SJCRH30 (cell line): ENCODE measurements at places on chromosomes 11 and 22. TPM values are rescaled to one million over a fixed set of nuclear protein-coding genes. Genes with fewer than 3 reads are reported as not detected.

SLCO2B1 gene
- 0.20 and 0.73 TPM in 2 replicates for total RNA-seq

KDM4E gene
- not detected in 2 replicates for total RNA-seq

- DNase-seq: no peak
- H3K4me3 ChIP-seq: no peak overlapping the region
- H3K27me3 ChIP-seq: no peaks in the 10 kb centered on the region
- H3K4me1 ChIP-seq: no peaks in the 10 kb centered on the region
- no peak overlapping the region for H3K27ac ChIP-seq
Measured at GRCh38 chr11:24709928-24710565, 213.2 kb downstream of the LUZP2 start.

SLC1A2 gene
- total RNA-seq: not detected in 2 replicates

GRCh38 chr11:65288706-65289536 is 25.7 kb upstream of the CDC42EP2 start:
- H3K4me1 ChIP-seq: peaks cover 55% of the 10 kb centered on the region
- no peaks in the 10 kb centered on the region for H3K27me3 ChIP-seq
- no peak overlapping the region for H3K4me3 ChIP-seq
- peak; percentile 91 for DNase-seq

PIK3C2A gene
- 61.0 and 64.3 TPM in 2 replicates for total RNA-seq

DNA sequence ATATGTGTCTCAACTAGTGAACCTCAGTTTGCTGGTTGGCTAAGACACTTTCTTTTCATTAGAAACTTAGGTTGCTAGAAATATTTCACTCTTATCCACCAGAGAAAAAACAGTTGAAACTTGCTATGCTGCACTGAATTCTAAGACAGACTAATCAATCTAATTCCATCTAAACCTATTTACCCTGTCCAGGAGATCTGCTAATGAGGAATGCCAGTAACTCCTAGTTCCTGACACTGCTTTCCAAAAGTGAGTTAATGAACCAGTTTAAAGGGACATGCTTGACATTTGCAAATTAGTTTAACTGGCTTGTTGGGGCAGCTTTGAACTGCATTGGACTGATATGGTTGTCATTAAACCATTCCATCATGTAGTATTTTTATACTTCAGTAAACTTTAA is 258.5 kb downstream of the CNTN5 start:
- no peak overlapping the region for H3K27ac ChIP-seq
- H3K4me1 ChIP-seq: no peaks in the 10 kb centered on the region
- no peaks in the 10 kb centered on the region for H3K27me3 ChIP-seq
- DNase-seq: no peak
- H3K36me3 ChIP-seq: no peaks in the 10 kb centered on the region

- peaks cover 60% of the 10 kb centered on the region for H3K36me3 ChIP-seq
- H3K27ac ChIP-seq: no peak overlapping the region
- no peaks in the 10 kb centered on the region for H3K4me1 ChIP-seq
- H3K4me3 ChIP-seq: no peak overlapping the region
- no peaks in the 10 kb centered on the region for H3K27me3 ChIP-seq
Measured at GRCh38 chr11:125994509-125994908, 48.7 kb downstream of the VSIG10L2 start.
